ENCODE measurements at places on chromosomes 2 and 18. TPM values are rescaled to one million over a fixed set of nuclear protein-coding genes. Genes with fewer than 3 reads are reported as not detected.

The TXNDC2 gene
- 0.04 TPM for polyA plus RNA-seq

The GTF3C2 gene
- polyA plus RNA-seq, result 17.6 TPM

The MAPK4 gene
- polyA plus RNA-seq, result 7.5 TPM

The DNER gene
- polyA plus RNA-seq, result 1.0 TPM

The LDAH gene
- 1.5 TPM for polyA plus RNA-seq

The FNDC4 gene
- polyA plus RNA-seq, result 11.3 TPM

The CTNNA2 gene
- not detected for polyA plus RNA-seq

The GRB14 gene
- 4.5 TPM for polyA plus RNA-seq

The AGAP1 gene
- 3.5 TPM for polyA plus RNA-seq

The INPP5D gene
- 3.6 TPM for polyA plus RNA-seq

The MYCN gene
- 0.35 TPM for polyA plus RNA-seq

The BOK gene
- 1.6 TPM for polyA plus RNA-seq

The REG3G gene
- not detected for polyA plus RNA-seq

The POMC gene
- polyA plus RNA-seq, result 6.1 TPM

The WDR33 gene
- polyA plus RNA-seq, result 10.5 TPM

The ASIC4 gene
- not detected for polyA plus RNA-seq

The CYP26B1 gene
- 0.88 TPM for polyA plus RNA-seq

The MPP4 gene
- polyA plus RNA-seq, result not detected

The TLK1 gene
- 11.6 TPM for polyA plus RNA-seq

The ELMOD3 gene
- polyA plus RNA-seq, result 23.8 TPM

The RAPH1 gene
- polyA plus RNA-seq, result 3.1 TPM

The NOSTRIN gene
- polyA plus RNA-seq, result 44.6 TPM

The FSIP2 gene
- polyA plus RNA-seq, result 0.01 TPM

The PIEZO2 gene
- polyA plus RNA-seq, result 0.07 TPM

The KYNU gene
- 0.07 TPM for polyA plus RNA-seq

The PREB gene
- polyA plus RNA-seq, result 60.9 TPM

The ABCB11 gene
- polyA plus RNA-seq, result 0.01 TPM

All from heart right ventricle (tissue), 16 donors.